Vagina (tissue), 2 donors: ENCODE measurements at places on chromosomes 5 and 9.

DNA sequence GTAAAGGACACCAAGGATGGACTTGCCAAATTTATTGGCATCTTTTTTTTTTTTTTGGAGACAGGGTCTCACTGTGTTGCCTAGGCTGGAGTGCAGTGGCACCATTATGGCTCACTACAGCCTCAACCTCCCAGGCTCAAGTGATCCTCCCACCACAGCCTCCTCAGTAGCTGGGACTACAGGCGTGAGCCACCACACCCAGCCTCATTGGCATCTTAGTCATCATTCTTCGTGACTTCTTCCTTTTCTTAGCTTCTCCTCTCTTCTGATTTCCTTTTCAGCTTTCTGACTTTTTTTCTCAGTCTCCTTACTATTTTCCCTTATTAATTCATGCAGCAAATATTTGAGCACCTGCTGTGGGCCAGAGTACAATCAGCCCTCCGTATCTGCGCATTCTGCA, 6.1 kb downstream of the MAML1 start:
- no peak overlapping the region for H3K27ac ChIP-seq
- DNase-seq = no peak
- H3K27me3 ChIP-seq = no peaks in the 10 kb centered on the region
- H3K4me3 ChIP-seq = no peak overlapping the region
- H3K4me1 ChIP-seq = peaks cover 77% of the 10 kb centered on the region

GRCh38 chr5:103886826-103887225, 324.2 kb upstream of the NUDT12 start:
- H3K36me3 ChIP-seq = no peaks in the 10 kb centered on the region
- no peaks in the 10 kb centered on the region for H3K27me3 ChIP-seq
- H3K27ac ChIP-seq = no peak overlapping the region
- no peak for DNase-seq

GRCh38 chr9:13281356-13282016, 2.0 kb upstream of the MPDZ start:
- no peak overlapping the region for H3K27ac ChIP-seq
- DNase-seq = no peak
- no peaks in the 10 kb centered on the region for H3K27me3 ChIP-seq
- H3K36me3 ChIP-seq = no peaks in the 10 kb centered on the region

DNA sequence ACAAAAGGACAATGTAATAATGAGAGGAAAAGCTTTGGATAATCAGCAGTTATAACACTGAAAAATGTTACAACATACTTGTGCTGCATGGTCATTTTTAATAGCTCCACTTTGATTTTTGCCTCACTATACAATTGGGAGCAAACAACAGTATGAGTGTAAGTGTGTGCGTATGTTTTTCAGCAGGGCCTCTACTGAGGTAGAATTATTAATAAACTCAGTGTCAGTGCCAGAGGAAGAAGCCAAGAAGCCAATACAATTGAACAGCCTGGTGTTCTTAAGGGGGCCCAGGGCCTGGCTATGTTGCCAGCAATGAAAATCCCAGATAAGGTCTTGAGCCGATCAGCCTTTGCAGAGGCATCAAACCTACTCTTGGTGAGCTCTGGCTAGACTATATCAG, 16.1 kb upstream of the RLN1 start:
- no peak overlapping the region for H3K4me3 ChIP-seq
- no peaks in the 10 kb centered on the region for H3K4me1 ChIP-seq
- H3K27me3 ChIP-seq = no peaks in the 10 kb centered on the region
- no peak overlapping the region for H3K27ac ChIP-seq
- H3K36me3 ChIP-seq = no peaks in the 10 kb centered on the region

GRCh38 chr9:70390933-70391341, 23.5 kb downstream of the KLF9 start:
- H3K4me1 ChIP-seq = peaks cover 67% of the 10 kb centered on the region
- DNase-seq = no peak
- H3K4me3 ChIP-seq = no peak overlapping the region
- no peaks in the 10 kb centered on the region for H3K36me3 ChIP-seq
- H3K27ac ChIP-seq = no peak overlapping the region

DNA sequence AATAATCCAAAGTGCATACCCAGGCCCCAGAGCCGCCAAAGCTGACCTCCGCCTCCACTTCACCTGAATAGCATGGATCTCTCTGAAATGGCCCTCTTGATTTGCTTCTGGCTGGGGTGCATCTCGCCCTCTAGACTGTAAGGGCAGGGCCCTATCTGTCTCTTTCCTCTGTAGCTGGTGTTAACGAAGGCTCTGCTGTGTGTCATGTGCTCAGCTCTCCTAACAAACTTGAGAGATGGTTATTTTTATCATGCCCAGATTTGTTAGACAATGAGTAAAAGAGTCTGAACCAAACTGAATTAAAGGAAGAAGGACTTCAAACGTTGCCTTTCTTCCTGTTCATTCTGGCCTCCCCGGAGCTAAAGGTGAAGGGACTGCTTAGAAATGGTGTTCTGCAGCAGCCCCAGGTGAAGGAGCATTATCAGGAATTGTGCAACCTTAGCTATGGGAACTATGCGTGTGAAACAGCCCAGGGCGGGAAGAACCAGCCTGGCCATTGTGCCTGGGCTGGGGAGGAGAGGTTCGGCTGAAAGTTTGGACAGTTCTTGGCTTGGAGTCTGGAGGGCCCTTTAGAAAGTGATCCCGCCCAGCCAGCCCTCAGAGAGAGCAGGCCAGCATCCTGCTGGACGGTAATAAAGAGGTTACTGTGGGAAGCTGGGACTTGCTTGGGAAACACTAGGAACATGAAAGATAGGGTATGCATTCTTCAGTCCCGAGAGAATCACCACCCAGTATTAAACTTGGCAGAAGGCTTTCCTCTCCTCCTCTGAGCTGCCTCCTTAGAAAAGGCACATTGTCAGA, 73.5 kb downstream of the WWC1 start:
- no peak for DNase-seq
- no peaks in the 10 kb centered on the region for H3K27me3 ChIP-seq
- no peak overlapping the region for H3K4me3 ChIP-seq
- H3K36me3 ChIP-seq = no peaks in the 10 kb centered on the region
- no peak overlapping the region for H3K27ac ChIP-seq
- H3K4me1 ChIP-seq = peaks cover 15% of the 10 kb centered on the region

GRCh38 chr9:123753016-123753415, 176.9 kb downstream of the DENND1A start:
- no peak overlapping the region for H3K4me3 ChIP-seq
- no peaks in the 10 kb centered on the region for H3K27me3 ChIP-seq
- no peaks in the 10 kb centered on the region for H3K36me3 ChIP-seq
- DNase-seq = no peak

DNA sequence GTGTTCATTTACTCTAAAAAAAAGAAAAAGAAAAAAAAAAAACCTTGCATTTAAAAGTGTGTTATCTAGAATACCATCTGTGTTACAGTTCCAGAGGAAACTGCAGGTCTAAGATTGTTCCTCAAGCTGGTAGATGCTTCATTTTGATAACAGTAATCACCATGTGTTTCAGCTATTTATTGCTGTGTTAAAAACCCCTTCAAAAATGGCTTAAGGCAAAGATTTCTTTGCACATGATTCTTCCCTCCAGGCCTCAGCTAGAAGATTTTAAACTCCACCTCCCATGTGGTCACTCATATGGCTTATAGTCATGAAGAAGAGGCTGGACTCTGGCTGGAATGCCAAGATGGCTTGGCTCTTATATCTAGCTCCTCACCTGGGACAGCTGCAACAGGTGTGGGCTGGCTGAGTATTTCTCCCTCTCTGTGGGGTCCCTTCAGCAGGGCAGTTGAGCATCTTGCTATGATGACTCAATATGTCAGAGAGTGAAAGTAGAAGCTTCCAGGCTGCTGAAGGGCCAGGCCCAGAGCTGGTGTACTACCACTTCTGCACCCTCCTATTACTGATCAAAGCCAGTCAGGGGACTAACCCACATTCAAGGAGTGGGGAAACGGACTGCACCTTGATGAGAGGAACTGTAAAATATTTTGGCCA, 920.4 kb upstream of the DMAC1 start:
- H3K4me1 ChIP-seq = no peaks in the 10 kb centered on the region
- DNase-seq = no peak
- H3K36me3 ChIP-seq = no peaks in the 10 kb centered on the region
- H3K27me3 ChIP-seq = no peaks in the 10 kb centered on the region
- H3K4me3 ChIP-seq = no peak overlapping the region
- H3K27ac ChIP-seq = no peak overlapping the region

- H3K27me3 ChIP-seq = no peaks in the 10 kb centered on the region
- no peaks in the 10 kb centered on the region for H3K36me3 ChIP-seq
- DNase-seq = no peak
- H3K27ac ChIP-seq = no peak overlapping the region
- H3K4me3 ChIP-seq = no peak overlapping the region
These were observed 2.1 kb upstream of the IFT74 start for GRCh38 chr9:26954050-26954508.

- no peak for DNase-seq
- H3K4me3 ChIP-seq = no peak overlapping the region
- no peaks in the 10 kb centered on the region for H3K36me3 ChIP-seq
- peaks cover 4% of the 10 kb centered on the region for H3K4me1 ChIP-seq
These were observed 15.6 kb downstream of the OLFM1 start for GRCh38 chr9:135103001-135103446.

- no peaks in the 10 kb centered on the region for H3K36me3 ChIP-seq
- no peak overlapping the region for H3K4me3 ChIP-seq
- no peak overlapping the region for H3K27ac ChIP-seq
- no peaks in the 10 kb centered on the region for H3K27me3 ChIP-seq
- H3K4me1 ChIP-seq = no peaks in the 10 kb centered on the region
These were observed 656.3 kb upstream of the FAM174A start for GRCh38 chr5:99878830-99879229.

- H3K27ac ChIP-seq = no peak overlapping the region
- H3K4me1 ChIP-seq = no peaks in the 10 kb centered on the region
- DNase-seq = no peak
- no peaks in the 10 kb centered on the region for H3K27me3 ChIP-seq
These were observed 49.3 kb downstream of the F2R start for GRCh38 chr5:76765249-76765648.

GRCh38 chr9:129485145-129485774, 135.6 kb downstream of the C9orf50 start:
- H3K27ac ChIP-seq = peak overlapping the region; percentile 99
- no peak overlapping the region for H3K4me3 ChIP-seq
- H3K36me3 ChIP-seq = no peaks in the 10 kb centered on the region
- DNase-seq = no peak
- peaks cover 89% of the 10 kb centered on the region for H3K4me1 ChIP-seq

- H3K36me3 ChIP-seq = no peaks in the 10 kb centered on the region
- DNase-seq = no peak
- H3K27ac ChIP-seq = no peak overlapping the region
- no peak overlapping the region for H3K4me3 ChIP-seq
These were observed 564.7 kb downstream of the PDE4D start for GRCh38 chr5:59328709-59329296.

GRCh38 chr9:4614627-4615026, 47.5 kb upstream of the PLPP6 start:
- no peak overlapping the region for H3K4me3 ChIP-seq
- peaks cover 5% of the 10 kb centered on the region for H3K4me1 ChIP-seq
- no peak for DNase-seq
- no peaks in the 10 kb centered on the region for H3K27me3 ChIP-seq
- H3K27ac ChIP-seq = no peak overlapping the region
- no peaks in the 10 kb centered on the region for H3K36me3 ChIP-seq

DNA sequence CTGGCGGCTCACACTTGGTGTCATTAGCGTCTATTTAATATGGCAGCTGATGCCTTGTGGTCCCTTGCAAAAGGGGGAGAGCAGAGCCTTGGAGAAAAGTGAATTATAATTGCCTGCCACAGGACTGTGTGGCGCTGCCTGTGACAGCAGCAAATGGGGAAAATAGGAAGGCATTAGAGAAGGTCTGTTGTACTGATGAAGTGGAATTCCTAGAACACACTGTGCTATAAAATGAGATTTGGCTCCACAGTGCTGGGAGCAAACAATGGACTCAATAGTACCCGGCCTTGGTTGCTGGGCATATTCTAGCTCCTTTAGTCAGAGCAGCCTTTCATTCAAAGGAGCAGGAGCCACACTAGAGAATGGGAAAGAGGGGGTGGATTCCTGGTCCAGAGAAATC, 21.3 kb downstream of the SEMA6A start:
- no peaks in the 10 kb centered on the region for H3K36me3 ChIP-seq
- H3K4me1 ChIP-seq = peaks cover 20% of the 10 kb centered on the region
- no peak for DNase-seq

- no peak overlapping the region for H3K4me3 ChIP-seq
- H3K4me1 ChIP-seq = no peaks in the 10 kb centered on the region
- no peaks in the 10 kb centered on the region for H3K36me3 ChIP-seq
These were observed 375.1 kb downstream of the SPATA31D1 start for GRCh38 chr9:82363682-82364081.

DNA sequence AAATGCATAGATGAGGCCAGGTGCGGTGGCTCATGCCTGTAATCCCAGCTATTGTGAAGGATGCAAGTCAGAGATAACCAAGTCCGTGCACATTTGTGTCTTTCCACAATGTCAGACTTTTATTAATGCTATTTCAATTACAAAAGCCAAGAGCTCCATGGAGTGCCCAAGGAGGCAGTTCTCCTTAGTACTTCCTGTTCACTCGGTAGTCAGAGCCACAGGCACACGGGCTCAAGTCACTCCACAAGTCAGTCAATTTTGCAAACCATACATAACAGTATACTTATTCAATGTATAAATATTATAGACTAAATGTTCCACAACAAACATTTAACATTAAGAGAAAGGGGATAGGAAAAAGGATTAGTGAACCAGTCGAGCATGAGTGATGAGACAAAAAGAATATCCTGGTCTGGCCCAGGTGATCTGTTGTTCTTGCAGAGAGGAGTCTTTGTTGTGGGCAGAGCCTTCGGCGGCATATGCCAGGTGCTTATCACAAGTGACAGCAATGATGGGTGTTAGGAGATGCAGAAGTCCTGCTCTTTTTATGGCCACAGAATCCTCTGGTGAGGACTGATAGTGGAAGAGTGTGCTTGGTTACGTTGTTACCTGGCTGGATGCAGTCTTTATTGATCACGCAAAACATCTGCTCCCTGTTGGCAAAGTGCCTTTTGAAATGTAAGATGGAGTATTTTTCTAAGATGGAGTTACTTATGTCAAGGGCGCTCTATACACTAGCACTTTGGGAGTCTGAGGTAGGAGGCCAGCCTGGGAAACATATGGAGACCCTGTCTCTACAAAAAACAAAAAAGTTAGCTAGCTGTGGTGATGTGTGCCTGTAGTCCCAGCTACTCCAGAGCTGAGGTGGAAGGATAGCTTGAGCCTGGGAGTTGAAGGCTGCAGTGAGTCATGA, 167.0 kb upstream of the FBXL17 start:
- no peak overlapping the region for H3K27ac ChIP-seq
- no peaks in the 10 kb centered on the region for H3K4me1 ChIP-seq
- DNase-seq = no peak
- no peak overlapping the region for H3K4me3 ChIP-seq

DNA sequence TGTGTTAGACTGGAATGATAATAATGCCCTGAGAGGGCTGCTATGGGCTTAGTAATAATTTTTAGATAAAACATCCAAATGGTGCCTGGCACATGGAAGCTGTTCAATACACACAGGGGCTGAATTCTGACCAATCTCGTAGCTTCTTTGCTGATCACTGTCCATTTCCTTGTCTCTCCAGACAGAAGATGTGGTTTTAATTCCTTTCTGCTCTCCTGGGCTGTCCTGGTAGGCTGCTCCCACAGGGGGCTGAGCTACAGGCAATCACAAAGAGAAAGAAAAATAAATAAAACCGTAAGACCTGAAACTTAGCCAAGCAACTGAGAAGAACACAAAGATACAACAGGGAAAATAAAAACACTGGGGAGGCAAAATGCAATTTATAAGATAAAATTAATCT, 136.5 kb downstream of the CDK5RAP2 start:
- H3K27me3 ChIP-seq = no peaks in the 10 kb centered on the region
- no peaks in the 10 kb centered on the region for H3K4me1 ChIP-seq
- H3K36me3 ChIP-seq = no peaks in the 10 kb centered on the region
